Activated CD4-positive, alpha-beta T cell treated with anti-CD3 and anti-CD28 coated beads for 48 hours (primary cell): ENCODE measurements at places on chromosomes 1 and 21.

DNA sequence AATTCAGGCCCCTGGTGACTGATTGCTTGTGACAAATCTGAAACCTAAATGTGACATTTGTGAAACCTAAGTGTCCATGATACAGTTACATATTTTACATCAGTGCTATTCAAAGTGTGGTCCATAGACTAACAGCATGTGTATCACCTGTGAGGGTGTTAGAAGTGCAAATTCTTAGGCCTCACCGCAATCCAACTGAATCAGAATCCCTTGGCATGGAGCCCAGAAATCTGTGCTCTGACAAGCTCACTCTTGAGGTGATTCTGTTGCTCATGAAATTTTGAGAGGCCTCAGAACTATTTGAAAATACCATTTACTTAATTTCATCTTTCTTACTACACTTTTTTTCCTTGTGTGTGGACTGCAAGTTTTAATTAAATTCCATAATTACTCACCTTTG lies 587.9 kb downstream of the ADGRL2 start:
- DNase-seq = no peak

DNA sequence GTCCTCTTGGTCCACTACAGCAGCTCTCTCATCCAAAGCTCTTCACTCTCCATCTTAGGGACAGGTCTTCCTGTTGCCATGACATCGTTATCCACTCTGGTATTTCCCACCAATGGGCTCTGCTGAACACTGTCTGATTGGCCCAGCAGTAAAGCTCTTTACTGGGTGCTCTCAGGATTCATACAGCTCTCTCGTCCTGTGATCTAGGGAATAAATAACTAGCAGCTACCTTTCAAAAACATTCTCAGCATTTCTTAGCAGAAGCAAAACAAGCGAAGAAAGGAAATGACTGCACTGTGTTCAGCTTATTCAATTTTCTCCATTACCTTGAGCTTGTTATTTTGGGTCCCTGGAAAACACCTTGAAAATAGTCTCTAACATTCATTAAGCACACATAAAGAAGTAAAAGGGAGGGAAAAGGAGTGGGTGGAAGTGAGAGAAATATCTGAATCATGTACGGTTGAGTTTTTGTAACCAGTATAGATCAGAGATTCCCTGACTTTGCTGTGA lies 163.4 kb upstream of the SGIP1 start:
- DNase-seq = peak; percentile 22

GRCh38 chr1:115670476-115671175 lies 28.9 kb downstream of the VANGL1 start:
- no peak for DNase-seq

DNA sequence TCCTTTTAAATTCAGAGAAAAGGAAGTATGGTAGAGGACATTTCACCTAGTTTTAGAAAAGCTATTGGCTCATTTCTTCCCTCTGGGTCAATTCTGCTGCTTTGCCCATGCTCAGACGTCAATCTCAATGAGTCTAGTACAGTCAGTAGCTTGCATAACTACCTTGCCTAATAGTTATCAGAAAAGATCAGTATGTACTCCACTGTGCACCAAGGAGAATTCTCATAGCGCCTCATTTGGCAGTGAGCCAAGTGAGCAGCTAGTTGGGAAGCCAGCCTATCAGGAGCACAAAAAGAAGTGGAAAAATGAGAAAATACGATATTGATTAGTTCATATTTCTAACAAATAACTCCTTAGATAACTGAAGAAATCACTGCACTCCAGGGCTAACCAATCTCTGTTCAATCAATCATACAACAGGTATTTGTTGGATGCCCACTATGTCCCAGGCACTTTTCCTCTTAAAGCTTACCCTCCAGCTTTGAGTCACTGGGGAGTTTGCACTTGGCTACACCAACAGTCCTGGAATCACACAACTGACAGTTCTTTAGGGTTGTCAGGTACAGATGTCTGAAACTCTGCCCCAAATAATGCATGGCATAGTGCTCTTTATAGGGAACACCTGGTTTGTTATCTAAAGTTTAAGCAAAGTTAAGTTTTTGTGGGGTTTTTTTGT lies 50.2 kb downstream of the PRDX6 start:
- DNase-seq = no peak

DNA sequence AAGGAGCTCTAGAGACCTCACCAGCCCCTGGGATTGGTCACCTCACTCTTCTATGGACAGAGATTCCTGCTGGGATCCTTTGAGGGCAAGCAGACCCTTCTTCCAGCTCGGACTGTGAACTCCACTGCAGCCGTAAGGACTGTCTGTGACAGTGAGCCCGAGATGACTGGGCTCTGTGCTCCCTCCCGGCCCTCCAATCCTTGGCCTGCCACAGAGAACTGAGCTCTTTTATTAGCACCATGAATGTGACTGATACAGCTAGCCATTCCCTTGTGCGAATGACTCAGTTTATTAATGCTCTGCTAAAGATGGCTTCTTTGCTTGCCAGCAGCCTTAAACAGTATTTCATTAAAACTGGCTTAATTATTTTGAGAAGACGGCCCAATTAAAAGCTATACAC lies 194.6 kb upstream of the LMO4 start:
- DNase-seq = no peak

- no peak for DNase-seq
Observed at GRCh38 chr1:117529683-117530082, 76.2 kb upstream of the TENT5C start.

- DNase-seq = no peak
Observed at GRCh38 chr1:73874806-73875205, 323.2 kb downstream of the LRRIQ3 start.

GRCh38 chr1:78651241-78651640 lies 1.6 kb downstream of the IFI44 start:
- DNase-seq = peak; percentile 9

- no peak for DNase-seq
Observed at GRCh38 chr1:231814521-231814920, 187.9 kb downstream of the DISC1 start.

GRCh38 chr1:248585266-248585665 lies 10.7 kb upstream of the OR2T34 start:
- no peak for DNase-seq

GRCh38 chr1:45032837-45033236 lies 20.8 kb downstream of the UROD start:
- no peak for DNase-seq

GRCh38 chr1:204760757-204761156 lies 75.2 kb upstream of the LRRN2 start:
- DNase-seq = no peak

GRCh38 chr1:179809506-179810366 lies 66.6 kb downstream of the FAM163A start:
- DNase-seq = peak; percentile 77

GRCh38 chr1:173448945-173449344 lies 28.2 kb upstream of the PRDX6 start:
- DNase-seq = no peak

- DNase-seq = peak; percentile 52
Observed at GRCh38 chr1:209674957-209675564, at the start of gene G0S2. G0S2 (plus strand) TSS chr1:209675412; CDS start chr1:209675685, 273 bp downstream.

DNA sequence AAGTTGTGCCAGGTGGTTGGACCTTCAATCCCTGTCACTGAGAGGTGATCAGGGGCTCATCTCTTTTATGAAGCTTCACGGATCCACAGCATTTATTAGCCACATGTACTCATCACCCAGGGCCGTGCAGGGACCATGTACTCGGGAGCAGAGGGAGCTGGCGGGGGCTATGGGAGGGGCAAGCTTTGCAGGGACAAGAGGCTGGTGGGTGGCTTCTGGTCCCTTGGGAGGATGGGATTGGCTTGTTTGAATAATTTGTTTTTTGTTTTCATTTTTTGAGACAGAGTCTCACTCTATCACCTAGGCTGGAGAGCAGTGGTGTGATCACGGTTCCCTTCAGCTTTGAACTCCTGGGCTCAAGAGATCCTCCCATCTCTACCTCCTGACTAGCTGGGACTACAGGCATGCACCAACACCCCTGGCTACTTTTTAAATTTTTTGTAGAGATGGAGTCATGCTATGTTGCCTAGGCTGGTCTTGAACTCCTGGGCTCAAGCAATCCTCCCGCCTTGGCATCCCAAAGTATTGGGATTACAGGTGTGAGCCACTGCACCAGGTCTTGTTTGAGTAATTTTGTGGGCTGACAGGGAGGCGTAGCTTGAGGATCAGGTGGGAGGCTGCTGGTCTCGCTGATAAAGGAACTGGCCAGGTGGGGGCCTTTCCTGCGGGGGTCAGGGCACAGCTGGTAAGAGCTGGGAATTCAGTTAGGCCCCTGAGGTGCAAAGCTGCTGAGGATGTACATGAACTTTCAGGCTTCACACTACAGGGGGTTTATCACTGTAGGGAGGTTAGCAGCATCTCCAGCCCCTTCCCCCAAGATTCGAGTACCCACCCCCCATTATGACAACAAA lies 308.0 kb upstream of the C1orf174 start:
- no peak for DNase-seq

DNA sequence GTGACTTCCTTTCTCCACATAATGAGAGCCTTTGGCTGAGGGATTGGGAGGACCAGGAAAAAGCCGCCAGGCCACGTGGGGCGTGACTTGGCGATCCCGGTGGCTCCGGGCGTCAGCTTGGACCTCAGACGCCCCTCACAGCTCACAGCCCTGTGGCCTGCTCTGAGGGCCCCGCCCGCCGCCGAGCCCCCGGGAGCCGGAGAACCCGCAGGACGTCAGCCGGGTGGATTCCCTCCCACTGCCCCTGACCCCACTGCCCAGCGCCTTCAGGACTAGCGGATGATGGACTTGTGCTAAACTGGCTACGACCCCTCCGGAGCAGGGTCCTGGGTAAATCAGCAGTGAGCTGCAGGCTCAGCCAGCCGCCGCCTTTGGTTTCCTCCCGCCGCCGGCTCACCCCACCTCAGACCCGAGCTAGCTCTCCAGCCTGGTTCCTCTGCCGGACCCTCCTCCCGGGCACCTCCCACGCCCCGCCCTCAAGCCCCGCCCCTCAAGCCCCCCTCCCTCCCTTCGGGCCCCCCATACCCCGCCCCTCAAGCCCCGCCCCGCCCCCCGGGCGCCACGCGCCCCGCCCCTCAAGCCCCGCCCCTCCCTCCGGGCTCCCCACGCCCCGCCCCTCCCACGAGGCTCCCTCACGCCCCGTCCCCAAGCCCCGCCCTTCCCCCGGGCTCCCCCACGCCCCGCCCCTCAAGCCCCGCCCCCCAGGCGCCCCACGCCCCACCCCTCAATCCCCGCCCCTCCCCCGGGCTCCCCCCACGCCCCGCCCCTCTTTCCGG lies 10.0 kb upstream of the FAAP20 start:
- no peak for DNase-seq

DNA sequence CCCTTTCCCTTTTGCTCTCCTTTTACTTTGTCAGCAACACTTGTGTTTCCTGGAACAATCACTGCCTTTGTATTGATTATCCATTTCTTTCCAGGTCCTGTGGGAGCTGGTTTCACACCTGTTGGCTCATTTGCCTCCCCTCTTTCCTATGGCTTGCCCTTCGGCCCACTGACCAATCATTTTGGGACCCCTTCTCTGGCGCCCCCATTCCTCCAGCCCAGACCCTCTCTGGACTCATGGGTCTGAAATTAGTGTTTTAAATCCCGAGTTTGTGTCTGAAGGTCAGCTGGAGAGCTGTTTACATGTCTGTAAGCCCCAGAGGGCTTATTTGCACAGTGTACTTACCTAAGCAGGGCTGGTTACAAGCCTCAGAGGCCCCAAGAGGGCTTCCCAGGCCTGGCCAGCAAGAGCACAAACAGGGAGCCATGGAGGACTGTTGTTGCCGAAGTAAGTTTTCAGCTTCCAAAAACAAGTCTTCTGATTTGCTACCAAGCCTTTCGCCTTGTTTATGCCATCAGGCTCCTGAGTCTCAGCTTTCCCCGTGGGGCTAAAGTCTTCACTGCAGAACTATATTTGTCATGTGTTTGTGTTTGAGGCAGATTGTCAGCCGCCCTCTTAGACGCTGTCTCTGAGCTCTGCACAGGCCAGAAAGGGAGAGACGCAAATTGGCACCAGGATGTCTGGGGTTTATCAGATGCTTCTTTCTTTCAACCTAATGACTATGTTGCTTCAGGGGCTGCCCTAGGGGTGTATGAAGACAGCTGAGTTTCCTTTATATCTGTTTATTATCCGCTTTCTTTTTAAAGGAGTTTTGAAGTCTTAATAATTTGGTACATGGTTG lies 93.0 kb downstream of the ATP1A1 start:
- DNase-seq = no peak

DNA sequence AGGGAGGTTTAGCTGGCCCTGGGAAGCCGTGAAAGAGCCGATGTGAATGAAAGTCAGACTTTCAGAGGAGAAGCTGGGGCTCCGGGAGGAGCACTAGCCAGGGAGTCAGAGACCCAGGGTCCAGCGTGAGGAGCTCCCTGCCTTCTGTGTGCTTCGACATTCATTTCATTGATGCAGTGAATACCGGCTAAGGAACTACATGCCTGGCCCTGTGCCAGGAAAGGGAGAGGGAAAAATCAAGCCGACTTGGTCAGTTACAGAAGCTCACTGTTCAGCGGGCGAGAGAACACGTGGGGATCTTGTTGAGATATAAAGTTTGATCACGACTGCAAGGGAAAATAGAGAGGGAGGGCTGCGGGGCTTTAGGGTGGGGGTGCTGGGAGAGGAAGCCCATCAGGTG lies 76.7 kb upstream of the RUNX3 start:
- DNase-seq = no peak

- no peak for DNase-seq
Observed at GRCh38 chr1:245015031-245015430, 139.8 kb upstream of the KIF26B start.

DNA sequence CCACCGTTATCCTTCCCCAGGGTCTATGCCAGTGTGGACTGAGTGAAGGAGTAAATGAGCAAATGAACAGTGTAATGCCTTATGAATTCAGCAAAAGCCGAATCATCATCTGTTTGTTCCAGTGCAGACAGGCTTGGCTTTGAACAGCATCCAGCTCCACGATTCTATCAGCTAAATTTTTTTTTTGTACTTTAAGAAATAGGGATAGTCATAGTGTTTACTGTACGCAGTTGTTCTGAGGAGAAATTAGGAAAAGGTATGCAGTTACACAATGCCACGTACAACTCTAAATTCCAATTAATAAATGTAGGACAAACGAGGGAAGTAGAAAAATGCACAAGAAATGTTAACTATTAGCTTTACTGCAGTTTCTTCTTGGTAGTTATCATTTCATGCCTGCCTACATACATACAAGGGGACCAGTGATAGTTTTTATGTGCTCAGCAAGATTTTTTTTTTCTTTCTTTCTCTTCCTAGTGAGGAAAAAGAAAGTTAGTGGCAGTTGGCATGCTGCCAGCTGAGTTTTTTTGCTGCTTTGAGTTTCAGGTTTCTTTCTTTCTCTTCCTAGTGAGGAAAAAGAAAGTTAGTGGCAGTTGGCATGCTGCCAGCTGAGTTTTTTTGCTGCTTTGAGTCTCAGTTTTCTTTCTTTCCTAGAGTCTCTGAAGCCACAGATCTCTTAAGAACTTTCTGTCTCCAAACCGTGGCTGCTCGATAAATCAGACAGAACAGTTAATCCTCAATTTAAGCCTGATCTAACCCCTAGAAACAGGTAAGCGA lies at the start of gene IFI44L:
TSS of gene IFI44L (plus strand) at position 646 of the 777 bp plus-strand sequence. CDS start 7,468 bp downstream, outside the sequence.
- DNase-seq = peak; percentile 69

GRCh38 chr1:48480504-48480903 lies 8.5 kb upstream of the SPATA6 start:
- DNase-seq = no peak

- DNase-seq = no peak
Observed at GRCh38 chr21:29939104-29939923, 482 bp downstream of the GRIK1 start.
